ENCODE measurements at places on chromosomes 1 and 21. TPM values are rescaled to one million over a fixed set of nuclear protein-coding genes. Genes with fewer than 3 reads are reported as not detected.

DNA sequence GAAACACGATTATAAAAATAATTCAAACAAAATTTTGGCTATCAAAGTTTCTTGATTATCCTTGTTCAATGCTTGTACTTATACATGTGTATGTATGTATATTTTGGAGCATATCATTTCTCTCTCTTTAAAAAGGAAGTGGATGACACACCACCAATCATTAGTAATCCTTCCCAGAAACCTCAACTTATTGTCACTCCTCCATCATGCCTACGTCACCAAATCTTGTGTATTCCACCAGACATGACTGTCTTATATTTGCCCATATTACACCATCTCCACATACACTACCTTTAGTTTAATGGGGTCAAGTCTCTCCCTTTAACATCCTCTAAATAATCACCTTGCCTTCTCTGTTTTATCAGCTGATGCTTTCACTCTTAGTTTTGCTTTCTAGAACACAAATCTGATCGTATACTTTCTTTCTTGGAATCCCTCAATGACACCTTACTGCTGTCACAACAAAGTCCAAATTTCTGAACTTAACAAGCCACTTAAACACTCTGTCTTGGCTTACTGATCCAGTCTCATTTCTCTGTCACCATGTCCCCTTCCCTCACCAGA is 124.0 kb downstream of the BRINP3 start:
- no peaks in the 10 kb centered on the region for H3K4me1 ChIP-seq
- H3K4me3 ChIP-seq: no peak overlapping the region
- no peaks in the 10 kb centered on the region for H3K27me3 ChIP-seq
- H3K36me3 ChIP-seq: no peaks in the 10 kb centered on the region
- DNase-seq: no peak
- H3K27ac ChIP-seq: no peak overlapping the region

GRCh38 chr1:61123326-61123725 is 41.0 kb downstream of the NFIA start:
- H3K36me3 ChIP-seq: no peaks in the 10 kb centered on the region
- H3K4me3 ChIP-seq: no peak overlapping the region
- no peak overlapping the region for H3K27ac ChIP-seq

- no peaks in the 10 kb centered on the region for H3K36me3 ChIP-seq
- DNase-seq: no peak
- H3K27ac ChIP-seq: no peak overlapping the region
- H3K4me3 ChIP-seq: no peak overlapping the region
- H3K4me1 ChIP-seq: no peaks in the 10 kb centered on the region
These were observed 31.2 kb downstream of the KCNK2 start for GRCh38 chr1:215113776-215114153.

DNA sequence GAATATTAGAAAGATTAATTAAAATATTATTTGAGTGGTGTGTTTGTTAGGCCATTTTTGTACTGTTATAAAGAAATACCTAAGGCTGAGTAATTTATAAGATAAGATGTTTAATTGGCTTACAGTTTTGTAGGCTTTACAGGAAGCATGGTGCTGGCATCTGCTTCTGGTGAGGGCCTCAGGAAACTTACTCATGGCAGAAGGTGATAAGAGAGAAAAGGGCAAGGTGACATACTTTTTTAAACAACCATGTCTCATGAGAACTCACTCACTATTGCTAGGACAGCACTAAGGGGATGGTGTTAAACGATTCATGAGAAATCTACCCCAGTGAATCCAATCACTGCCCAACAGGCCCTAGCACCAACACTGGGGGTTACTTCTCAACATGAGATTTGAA is 56.7 kb upstream of the RGS21 start:
- H3K27me3 ChIP-seq: no peaks in the 10 kb centered on the region
- no peak for DNase-seq
- no peaks in the 10 kb centered on the region for H3K4me1 ChIP-seq
- no peak overlapping the region for H3K4me3 ChIP-seq
- H3K27ac ChIP-seq: no peak overlapping the region
- H3K36me3 ChIP-seq: no peaks in the 10 kb centered on the region

Gene UQCRH
- total RNA-seq: 375 TPM

DNA sequence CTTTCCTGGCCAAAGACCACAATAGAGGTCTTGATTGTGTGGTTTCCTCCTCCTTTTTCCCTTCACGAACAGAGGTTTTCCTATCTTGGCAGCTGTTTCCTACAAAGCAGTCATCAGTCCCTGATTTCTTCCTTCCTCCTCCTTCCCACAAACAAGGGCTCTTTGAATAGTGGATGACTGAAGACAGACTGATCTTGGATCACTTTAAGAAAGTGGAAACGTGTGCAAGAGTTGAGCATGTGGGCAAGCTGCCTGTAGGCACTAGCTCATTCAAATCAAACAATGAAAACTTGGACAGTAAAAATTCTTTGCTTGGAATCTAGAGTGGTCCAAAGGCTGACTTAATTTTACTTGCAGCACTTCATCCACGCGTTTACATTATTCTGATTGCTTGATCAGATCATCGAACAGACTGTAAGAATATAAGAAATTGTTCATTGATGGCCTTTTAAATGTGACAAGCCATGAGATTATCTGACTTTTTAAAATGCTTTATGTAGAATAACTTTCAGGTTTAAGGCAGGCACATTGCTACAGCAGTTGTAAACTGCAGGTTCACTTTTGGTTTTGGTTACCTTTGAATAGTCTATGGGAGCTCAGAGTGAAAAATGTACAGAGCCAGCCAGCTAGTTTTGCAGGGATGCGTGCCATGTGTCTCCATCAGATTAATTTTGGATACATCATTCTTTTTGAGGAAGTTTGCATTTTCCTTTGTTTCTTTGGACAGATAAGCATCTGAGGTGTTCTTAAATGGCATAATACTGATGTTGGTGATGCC is 34.4 kb downstream of the ADGRL2 start:
- peaks cover 9% of the 10 kb centered on the region for H3K4me1 ChIP-seq
- no peaks in the 10 kb centered on the region for H3K27me3 ChIP-seq
- no peaks in the 10 kb centered on the region for H3K36me3 ChIP-seq
- H3K4me3 ChIP-seq: no peak overlapping the region
- H3K27ac ChIP-seq: peak overlapping the region; percentile 57

Gene ZNF678
- total RNA-seq: 23.1 TPM

GRCh38 chr1:178727014-178727895 is 2.2 kb downstream of the RALGPS2 start:
- no peak for DNase-seq
- H3K27ac ChIP-seq: no peak overlapping the region
- no peaks in the 10 kb centered on the region for H3K4me1 ChIP-seq
- peaks cover 10% of the 10 kb centered on the region for H3K36me3 ChIP-seq

Gene PHC2
- total RNA-seq: 31.8 TPM

DNA sequence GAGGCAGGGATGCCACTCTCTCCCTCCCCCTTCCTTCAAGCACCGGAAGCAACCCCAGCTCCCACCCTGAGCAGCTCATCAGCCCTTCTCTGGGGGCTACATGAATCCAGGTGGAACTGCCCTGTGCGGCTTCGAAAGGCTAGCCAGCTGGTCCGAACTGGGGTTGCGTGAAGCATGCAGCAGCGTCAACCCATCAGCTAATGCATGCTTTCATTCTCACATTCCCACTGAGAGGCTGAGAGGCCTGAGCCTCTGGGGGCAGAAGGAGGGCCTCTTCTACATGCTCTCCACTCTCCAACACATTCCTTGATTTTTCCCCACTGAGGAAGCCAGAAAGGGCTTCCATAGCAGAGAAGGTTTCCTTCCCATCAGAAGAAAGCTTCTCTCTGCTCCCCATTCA is 5.6 kb downstream of the RXRG start:
- no peak overlapping the region for H3K27ac ChIP-seq
- peaks cover 30% of the 10 kb centered on the region for H3K4me1 ChIP-seq
- no peak overlapping the region for H3K4me3 ChIP-seq
- peak; percentile 76 for DNase-seq

DNA sequence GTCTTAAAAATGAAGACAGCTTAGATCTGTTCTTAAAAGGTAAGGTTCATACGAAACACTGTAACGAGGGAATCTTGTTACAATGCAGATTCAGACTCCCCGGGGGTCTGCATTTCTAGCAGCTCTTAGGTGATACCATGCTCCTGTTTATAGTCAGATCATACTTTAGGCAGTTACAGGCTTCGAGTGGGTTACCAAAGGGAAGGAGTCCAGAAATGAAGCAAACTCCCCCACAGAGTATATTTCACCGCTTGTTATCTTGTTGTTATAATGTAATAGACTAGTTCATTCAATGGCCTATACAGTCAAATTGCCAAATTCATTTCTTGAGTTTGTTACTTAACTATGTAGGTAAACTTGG is 601.1 kb downstream of the USP25 start:
- H3K27ac ChIP-seq: no peak overlapping the region
- H3K27me3 ChIP-seq: no peaks in the 10 kb centered on the region
- peaks cover 4% of the 10 kb centered on the region for H3K4me1 ChIP-seq
- H3K4me3 ChIP-seq: no peak overlapping the region
- H3K36me3 ChIP-seq: no peaks in the 10 kb centered on the region
- no peak for DNase-seq

DNA sequence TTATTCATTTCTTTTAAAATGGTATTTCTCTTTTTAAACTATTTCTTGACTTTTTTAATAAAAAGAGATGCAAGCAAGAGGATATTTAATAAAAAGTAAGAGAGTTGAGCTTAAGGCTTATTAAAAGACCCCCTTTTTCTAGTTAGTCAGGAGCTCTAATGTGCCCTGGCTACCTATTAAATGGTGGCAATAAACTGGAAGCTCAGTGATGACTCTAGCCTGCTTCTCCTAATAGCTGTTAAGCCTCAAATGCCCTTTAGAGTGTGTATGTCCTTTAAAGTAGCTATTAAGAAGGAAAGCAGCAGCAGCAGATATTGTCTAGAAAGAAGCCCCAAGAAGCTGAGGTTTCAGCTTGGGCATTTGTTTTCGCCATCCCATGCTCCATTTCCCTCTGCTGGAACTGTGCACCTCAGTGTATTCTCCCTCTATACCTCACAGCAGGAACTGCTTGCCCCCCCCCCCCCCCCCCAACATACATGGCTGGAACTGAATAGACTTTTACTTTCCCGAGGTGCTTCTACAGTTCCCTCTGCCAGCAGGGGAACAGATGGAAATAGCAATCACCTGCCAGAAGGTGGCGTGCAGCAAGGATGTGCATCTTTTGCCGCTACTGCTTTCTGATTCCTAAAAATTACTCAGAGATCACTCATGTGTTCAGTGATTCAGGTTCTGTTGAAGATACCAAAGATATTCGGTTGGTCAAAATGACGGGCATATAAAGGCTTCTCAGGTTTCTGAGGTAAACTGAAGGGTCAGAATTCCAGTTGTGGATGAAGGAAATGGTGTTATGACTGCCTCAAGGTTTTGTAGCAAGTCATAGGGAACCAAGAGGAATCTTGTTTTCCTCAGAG is 2.5 kb downstream of the RGS4 start:
- no peaks in the 10 kb centered on the region for H3K4me1 ChIP-seq
- H3K36me3 ChIP-seq: no peaks in the 10 kb centered on the region
- no peak overlapping the region for H3K27ac ChIP-seq
- peak; percentile 88 for DNase-seq
- H3K27me3 ChIP-seq: peaks cover 13% of the 10 kb centered on the region

GRCh38 chr1:6167391-6168303 is 12.5 kb downstream of the CHD5 start:
- no peaks in the 10 kb centered on the region for H3K27me3 ChIP-seq
- no peaks in the 10 kb centered on the region for H3K4me1 ChIP-seq
- no peak for DNase-seq
- no peak overlapping the region for H3K4me3 ChIP-seq

All from endodermal cell (in vitro differentiated cells).